ENCODE measurements at places on chromosomes 16 and 17.

- DNase-seq = peak; percentile 17
Measured at GRCh38 chr16:709566-710499, 4.2 kb upstream of the FBXL16 start.

DNA sequence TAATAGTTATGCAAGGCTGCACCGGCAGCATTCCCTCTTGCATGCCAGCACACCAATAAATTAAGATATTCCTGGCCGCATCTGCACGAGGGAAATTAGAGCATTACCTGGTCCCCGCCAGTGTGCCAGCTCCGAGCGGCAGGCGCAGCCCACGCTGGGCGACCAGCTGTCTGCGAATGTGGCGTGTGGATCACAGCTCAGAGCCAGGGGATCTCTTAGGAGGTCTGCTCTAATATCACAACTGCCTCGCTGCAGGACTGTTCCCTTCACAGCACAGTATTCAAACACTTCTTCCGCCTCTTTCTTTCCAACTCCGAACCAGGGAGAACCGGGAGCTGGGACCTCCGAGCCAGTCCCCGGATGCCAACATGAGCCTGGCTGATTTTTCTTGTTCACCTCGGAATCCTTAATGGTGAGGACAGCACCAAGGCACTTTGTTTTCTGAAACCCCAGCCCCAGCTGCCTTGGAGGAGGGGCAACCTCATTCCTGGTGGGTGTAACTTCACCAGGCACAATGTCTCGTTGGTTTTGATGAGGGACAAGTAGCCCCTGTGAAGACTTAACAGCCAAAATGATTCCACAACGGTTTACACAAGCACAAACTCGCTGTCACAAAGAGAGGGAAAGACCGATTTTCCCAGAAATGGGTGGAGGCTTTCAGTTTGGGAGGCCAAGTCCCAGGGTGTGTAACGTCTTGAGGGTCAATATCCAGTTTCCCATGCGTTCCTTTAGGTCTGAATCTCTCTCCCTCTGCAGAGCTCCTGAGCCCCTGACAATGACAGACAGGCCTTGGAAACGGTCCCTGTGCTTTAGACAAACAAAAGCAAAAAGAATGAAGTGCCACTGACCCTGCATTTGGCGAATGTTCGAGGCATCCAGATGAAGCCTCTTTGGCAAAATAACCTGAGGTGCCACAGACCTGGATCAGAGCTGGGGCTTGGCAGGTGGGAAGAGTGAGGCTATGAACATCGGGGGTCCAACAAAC, 213.2 kb downstream of the C16orf78 start:
- DNase-seq = no peak

GRCh38 chr17:29607557-29608195, 14.7 kb downstream of the ANKRD13B start:
- no peak for DNase-seq

GRCh38 chr17:80558046-80558445, 13.4 kb downstream of the RPTOR start:
- DNase-seq = no peak

DNA sequence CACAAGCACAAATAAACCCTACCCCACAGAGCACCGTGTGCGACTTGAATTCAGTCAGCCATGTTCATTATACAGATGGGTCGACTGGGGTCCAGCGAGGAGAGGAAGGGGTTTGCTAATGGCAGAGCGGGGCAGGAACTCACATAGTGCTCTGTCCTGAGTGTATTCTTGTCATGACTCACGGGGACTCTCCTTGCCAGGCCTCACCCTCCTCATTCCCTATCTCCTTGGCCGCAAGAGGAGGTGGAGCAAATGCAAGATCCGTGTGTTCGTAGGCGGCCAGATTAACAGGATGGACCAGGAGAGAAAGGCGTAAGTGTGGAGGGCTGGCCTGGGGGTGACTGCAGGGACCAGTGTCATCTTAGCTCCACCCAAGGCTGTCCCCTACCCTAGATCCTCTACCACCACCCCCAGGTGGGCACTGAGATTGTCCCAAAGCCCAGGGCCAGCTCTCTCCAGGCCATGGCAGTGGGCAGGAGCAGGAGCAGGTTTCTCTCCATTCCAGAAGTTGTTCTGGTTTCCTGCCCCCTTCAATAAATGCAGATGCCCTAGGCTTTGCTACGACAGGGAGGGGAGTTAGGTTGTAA, 29.4 kb downstream of the SLC12A3 start:
- no peak for DNase-seq

DNA sequence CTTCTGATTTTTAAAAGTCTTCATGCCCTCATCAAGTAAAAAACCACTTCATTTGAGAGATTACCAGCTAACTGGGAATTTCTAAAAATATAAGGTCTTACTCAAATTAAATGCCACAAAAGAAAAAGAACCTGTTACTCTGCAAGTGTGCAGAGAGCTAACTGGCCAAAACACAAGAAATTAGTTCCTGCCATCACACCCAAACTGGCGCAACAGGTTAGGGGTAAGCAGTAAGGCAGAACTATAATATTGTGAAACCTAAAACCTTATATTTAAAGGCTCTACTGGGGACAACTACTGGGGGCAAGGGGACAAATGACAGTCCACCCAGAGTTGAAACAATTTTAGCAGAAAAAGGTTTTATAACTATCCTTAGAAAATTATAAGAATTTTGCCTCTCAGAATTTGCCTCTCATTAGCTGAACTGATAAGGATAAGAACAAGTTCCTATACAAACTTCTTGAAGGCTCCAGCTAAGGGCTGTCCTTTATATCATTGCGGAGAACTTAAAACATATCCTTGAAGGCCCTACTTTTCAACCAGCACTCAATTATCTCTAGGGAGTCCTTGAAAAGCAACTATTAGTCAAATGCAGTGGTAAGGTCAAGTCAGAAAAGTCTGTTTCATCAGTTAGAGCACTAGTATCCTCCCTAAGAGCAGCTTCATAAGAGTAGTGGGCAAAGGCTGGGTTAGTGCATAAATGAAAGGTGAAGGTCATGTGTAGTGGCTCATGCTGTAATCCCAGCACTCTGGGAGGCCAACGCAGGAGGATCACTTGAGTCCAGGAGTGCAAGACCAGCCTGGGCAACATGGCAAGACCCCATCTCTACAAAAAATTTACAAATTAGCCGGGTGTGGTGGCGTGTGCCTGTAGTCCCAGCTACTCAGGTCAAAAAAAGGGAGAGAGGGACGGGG, 31.5 kb downstream of the SMURF2 start:
- DNase-seq = no peak

- no peak for DNase-seq
Measured at GRCh38 chr17:56144223-56144622, 9.1 kb upstream of the ANKFN1 start.

DNA sequence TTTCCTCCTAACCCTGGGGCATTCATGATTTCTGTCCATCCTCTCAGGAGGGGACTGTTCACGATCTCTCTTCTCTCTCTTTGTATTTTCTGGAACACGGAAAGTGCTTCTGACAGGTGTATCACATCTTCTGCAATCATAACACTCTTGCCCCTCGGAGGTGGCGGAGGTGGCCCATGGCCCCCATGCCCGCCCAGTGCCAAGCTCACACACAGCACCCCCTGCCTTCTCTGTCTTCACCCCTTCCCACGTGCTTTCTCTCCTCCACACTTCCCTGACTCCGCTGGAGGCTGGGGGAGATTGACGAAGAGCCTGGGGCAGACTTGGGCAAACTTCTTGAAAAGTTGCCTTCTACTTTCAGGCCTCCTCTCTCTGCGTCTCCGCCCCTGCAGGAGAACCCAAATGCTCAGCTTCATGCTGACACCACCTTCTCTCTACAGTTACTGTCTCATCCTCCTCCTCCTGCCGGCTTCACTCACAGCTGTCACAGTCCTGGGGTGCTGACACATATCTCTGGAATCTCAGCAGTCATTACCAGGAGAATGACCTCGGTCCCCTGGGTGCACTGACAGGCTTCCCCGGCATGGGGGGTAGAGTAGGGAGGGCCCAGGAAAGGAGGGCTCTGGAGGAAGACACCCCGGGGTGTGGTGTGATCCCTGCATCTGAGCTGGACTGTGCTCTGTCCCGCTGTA, 127.1 kb downstream of the ENGASE start:
- DNase-seq = no peak

- no peak for DNase-seq
Measured at GRCh38 chr16:69942627-69943170, 8.4 kb upstream of the CLEC18A start.

DNA sequence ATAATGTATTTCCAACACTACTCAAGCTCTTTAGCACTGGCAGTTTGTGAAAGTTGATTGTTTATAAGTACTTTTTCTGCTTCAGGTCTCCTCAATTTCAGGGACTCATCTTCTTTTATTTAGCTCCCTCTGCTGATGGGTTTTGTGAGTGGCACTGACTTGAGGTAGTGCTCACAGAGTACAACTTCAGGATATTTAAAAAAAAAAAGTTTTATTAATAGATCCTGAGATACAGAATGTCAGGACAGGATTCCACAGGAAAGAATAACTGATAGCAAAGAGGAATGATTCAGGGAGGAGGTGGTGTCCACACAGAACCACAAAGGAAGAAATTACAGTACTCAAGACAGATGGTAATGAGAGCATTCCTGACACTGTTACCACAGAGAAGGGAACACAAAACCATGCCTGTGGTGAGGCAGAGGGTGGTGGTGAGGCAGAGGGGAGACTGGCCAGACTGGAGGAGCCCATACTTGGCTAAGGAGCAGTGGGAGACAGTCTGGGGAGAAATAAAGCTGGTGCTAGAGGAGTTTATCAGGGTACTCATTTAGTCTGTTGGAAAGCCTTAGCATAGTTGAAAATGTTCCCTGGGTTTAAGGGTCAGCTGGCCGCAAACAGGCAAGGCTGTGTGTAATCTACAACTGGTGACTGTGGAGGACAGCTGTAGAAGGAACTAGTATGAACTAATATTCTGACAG, 63.7 kb downstream of the SPAG9 start:
- DNase-seq = peak; percentile 91

GRCh38 chr17:7884581-7885366, 3.8 kb upstream of the CHD3 start:
- DNase-seq = no peak

GRCh38 chr16:9948933-9949332, 233.3 kb downstream of the GRIN2A start:
- DNase-seq = no peak

- no peak for DNase-seq
Measured at GRCh38 chr17:61460796-61461585, 8.8 kb downstream of the TBX4 start.

GRCh38 chr17:43905985-43906852, 1.1 kb downstream of the MPP2 start:
- no peak for DNase-seq

GRCh38 chr16:10776280-10776679, 32.6 kb downstream of the NUBP1 start:
- DNase-seq = no peak

DNA sequence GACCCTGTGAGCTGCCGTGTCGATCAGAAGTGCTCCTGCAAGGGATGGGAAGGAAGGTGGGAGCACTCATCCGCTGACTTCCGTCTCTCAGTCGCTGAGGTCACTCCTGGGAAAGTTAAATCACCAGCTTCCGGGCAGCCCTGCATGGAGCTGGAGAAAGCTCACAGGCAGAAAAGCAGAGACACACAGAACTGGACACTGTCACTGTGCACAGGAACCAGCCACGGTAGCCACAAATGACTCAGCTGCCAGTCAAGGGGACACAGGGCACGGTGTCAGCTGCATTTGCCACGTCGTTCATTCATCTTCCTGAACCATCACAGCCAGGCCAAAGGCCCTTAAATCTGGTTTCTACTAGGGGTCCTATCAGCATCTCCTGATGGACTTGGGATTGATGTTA, 226.4 kb upstream of the PSMD7 start:
- DNase-seq = no peak

All from AG04449 (cell line).